ENCODE measurements at places on chromosomes 16 and 17.
A peak's percentile ranks its signal among the peaks of the same experiment; 100 is the strongest.

- no peak for DNase-seq
Observed at GRCh38 chr16:77373726-77374125, 61.1 kb downstream of the ADAMTS18 start.

GRCh38 chr17:78892520-78892919, 10.5 kb downstream of the CEP295NL start:
- no peak for DNase-seq

GRCh38 chr17:70254735-70255460, 85.6 kb downstream of the KCNJ2 start:
- DNase-seq: no peak

- no peak for DNase-seq
Observed at GRCh38 chr16:71467810-71468209, 5.8 kb upstream of the ZNF23 start.

DNA sequence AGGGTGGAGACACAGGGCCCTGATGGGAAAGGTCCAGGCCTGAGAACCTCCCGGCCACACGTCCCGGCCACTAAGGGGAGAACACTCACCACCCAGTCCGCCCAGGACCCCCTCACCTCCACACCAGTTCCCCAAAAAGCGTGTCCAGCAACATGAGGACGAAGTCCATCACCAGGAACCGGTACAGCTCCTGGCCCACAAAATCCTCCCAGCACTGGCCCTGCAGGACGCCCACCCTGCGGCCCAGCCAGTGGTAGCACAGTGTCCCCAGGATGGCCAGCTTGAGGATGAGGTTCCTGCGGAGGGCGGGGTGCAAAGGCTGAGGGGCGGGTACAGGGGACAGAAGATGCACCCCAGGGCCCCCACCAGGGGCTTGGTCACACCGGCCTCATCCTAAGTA, 8.0 kb downstream of the TMC6 start:
- DNase-seq: no peak

- peak; percentile 45 for DNase-seq
Observed at GRCh38 chr16:4500272-4500671, 24.1 kb downstream of the HMOX2 start.

GRCh38 chr17:72661116-72661944, 431.2 kb downstream of the SLC39A11 start:
- DNase-seq: no peak

DNA sequence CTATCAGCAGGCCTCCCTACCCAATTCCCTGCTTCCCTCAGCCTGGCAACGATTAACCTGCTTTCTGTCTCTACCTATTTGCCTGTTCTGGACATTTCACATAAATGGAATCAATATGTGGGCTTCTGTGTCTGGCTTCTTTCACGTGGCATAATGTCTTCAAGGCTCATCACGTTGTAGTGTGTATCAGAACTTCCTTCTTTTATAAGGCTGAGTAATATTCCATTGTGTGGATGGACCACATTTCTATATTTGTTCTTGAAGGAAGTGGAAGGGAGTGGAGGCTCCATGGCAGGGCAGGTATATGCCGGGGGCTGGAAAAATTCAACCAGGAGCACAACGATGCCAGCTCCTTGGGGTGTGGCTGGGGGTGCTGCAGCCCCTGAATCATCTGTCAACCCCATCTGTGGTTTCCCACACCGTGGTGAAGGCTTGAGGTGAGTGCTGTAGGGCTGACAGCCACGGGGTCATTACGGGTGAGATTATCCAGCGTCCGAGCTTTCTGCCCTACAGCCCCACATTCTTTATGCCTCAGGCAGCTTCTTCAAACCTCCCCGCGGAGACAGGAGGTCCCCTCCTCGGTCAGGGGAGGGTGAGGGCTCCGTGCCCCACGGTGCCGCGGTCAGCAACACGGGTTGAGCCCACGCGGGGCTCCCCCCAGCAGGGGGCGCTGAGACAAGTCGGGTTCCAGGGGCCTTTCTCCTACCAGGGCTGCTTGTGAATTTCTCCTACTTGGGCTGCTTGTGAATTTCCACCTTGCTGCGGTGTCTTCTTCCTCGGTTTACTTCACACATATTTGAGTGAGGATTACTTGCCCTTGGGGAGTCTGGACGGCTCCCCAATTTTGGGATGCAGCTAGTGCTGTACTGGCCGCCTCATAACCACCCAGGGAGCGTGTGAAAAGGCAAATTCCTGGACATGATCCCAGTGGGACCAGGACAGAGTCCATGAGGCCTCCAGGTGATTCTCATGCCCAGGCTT, 18.3 kb upstream of the WFIKKN2 start:
- no peak for DNase-seq

GRCh38 chr17:49557312-49558024, 18.2 kb upstream of the NXPH3 start:
- no peak for DNase-seq

GRCh38 chr17:13157656-13158055, 139.8 kb upstream of the ELAC2 start:
- DNase-seq: peak; percentile 39

- DNase-seq: no peak
Observed at GRCh38 chr16:54284931-54285413, 1.6 kb downstream of the IRX3 start.

DNA sequence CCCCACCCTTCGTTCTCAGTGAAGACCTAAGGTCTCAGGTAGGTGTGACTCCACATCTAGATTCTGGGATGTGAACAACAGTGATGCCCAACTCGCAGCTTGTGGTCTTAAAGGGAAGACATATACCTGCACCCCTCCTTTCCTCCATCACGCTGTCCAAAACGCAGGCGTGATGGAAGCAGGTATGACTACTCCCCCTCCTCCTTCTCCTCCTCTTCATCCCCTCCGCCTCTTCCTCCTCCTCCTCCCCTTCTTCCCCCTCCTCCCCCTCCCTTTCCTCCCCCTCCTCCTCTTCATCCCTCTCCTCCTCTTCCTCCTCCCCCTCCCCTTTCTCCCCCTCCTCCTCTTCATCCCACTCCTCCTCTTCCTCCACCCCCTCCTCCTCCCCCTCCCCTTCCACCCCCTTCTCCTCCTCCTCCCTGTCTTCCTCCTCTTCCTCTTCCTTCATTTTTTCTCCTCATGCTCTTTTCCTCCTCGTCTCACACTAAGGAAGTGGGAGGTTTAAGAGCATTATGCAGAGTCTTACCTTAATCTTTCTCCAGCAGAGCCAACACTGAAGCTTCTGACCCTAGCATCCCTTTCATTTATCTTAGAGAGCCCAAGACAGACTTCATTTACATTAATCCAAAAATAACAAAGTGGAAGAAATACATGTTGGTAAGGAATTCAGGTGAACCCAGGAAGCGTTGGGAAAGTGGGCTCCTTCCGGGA, 352.5 kb downstream of the FOXL1 start:
- no peak for DNase-seq

GRCh38 chr16:17258848-17259713, 211.7 kb downstream of the XYLT1 start:
- no peak for DNase-seq

DNA sequence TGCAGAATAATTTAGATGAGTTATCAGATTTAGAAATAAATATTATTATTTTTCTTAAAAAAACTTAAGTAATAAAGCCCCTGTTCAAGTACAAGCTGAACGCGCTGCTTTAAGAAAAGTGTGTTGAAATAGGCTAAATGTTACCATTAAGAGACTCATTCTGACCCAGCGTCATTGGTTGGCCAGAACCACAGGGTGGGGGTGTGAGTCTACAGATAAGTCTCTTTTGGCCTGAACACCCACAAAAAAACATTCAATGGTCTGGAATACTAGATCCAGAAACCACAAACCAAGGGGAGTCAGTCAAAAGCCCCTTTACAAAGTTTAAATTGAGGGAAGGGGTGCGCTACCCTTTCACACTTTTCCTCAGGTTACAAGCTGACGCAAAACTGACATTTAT, 776.1 kb downstream of the KCNJ2 start:
- DNase-seq: no peak

DNA sequence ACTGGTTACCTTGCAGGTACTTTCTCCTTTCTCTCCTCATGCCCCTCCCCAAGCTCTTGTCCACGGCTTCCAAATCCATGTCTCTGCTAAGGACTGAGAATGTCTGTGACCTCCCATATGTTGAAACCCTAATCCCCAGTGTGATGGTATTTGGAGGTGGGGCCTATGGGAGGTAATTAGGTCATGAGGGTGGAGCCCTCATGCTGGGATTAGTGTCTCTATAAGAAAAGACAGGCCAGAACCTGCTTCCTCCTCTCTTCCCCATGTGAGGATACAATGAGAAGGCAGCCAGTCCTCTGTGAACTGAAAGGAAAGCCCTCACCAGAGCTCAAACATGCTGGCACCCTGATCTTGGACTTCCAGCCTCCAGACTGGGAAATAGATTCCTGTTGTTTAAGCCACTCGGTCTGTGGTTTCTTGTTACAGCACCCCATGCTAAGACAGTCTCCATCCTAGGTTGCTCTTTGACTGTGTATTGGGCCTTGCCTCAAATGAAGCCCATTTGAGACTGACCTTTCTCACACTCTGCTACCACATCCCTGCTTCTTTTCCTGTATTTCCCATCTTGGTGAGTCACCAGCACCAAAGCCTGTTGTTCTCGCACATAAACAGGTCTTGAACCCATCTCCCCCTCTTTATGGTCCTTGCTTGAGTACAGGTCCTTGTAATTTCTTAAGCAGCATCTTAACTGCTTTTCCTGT, 135.0 kb downstream of the CDK5R1 start:
- DNase-seq: no peak

- DNase-seq: no peak
Observed at GRCh38 chr17:46842835-46843234, 8.5 kb upstream of the WNT9B start.

GRCh38 chr17:12928736-12929135, 89.1 kb downstream of the ELAC2 start:
- DNase-seq: no peak

GRCh38 chr16:72216767-72217166, 44.8 kb upstream of the PMFBP1 start:
- DNase-seq: no peak

DNA sequence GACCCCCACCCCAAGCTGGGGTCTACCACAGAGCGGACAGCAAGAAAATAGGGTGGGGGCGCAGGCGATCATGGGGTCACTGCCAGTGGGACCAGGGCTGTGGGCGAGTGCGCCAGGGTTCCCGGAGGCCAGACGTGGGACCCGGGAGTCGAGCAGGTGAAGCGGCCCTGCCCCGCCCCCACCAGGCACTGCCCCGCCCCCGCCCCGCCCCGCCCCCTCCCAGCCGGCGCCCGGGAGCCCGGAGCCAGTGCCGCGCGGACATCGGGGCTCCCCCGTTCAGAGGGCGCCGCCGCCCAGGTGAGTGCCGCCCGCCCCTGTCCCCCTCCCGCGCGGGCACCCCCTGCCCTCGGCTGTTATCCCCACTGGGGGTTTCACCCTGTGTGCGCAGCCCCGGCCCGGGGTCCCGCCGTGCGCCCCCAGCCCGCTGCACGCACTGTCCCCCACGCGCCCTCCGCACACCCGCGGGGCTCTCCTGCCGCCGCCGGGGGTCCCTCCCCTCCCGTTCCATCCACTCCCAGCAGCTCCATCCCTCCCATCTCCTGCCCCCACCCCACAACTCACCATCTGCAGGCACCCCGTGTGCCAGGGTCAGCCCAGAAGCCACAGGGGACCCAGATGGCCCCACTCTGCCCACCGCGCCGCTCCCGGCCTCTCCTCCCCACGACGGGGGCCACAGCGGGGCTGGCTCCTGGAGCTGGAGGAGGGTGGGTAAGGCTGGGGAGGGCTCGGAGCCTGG, at the start of gene SSTR5:
SSTR5 (plus strand) TSS at position 222 of the 736 bp plus-strand sequence. CDS start 6,122 bp downstream, outside the sequence.
- DNase-seq: no peak

DNA sequence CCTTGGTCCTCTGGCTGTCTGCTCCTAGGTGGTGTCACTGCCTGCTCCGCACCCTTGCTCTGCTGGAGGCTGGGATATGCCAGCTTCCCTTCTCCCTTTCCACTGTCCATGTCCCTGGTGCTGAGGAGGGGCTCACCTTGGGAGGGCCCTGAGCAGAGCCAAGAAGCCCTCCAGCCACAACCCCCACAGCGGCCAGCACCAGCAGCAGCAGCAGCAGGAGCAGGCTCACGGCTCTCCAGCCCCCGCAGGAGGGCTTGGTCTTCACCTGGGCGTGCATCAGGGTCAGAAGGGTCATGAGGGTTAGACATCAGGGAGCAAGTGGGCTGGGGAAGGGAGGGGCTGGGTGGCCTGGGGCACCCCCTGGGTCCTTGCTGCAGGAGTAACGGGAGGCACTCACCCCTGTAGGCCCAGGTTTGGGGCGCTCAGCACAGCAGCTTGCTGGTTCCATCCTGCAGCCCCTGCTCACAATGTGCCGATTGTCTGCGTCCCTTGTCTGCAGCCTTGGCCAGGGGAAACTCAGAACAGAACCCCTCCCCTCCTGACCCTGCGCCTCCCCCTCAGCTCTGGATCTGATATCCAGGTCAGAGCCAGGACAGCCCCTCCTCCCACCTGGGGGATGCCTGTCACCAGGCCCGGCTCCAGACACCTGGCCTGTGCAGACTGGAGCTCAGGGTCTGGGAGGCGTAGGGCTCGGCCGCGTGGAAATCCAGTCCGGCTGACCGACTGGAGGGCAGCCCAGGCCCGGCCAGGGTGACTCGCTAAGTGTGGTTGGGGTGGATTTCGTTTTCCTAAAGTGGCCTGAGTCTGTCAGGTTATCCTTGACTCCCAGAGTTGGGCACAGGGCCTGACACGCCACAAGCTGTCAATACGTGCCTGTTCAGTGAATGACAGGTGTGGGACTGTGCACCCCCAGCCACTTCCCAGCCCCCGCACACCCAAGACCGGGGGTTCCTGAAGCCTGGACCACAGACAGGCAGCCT, at the start of gene BRICD5:
BRICD5 (minus strand) TSS at position 478 of the 980 bp plus-strand sequence; CDS start at position 448, 30 bp downstream.
- no peak for DNase-seq

- DNase-seq: no peak
Observed at GRCh38 chr17:47895347-47895855, 635 bp upstream of the SP2 start.

DNA sequence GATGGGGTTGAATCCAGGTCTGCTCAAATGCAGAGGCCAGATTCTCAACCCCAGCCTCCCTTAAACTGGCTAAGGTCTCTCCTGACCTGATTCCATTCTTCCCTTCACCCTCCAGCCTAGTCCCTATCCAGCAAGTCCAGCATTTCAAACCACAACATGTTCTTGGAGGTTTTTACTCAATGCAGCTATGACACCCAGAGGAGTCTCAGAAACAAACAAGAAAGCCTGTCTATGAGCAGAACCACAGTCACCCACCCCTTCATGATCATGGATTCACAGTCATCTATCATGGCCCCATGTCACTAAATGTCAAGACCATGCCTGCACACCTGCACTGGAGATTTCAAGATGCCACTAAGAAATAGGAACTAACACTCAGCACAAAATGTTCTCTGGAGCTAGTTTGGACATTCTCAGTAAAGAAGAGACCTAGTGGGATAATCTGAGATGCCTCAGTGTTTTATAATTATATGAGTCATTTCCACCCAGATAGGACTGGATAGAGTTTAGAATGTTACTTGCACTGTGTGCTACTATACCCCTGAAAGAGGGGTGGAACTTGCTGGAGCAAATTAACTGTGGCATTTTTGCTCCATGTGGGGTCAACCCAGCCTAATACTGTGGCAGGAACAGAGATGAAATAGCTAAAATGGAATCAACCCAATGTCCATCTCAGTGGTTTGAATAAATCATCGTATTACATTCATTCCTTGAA, 9.5 kb upstream of the METTL22 start:
- no peak for DNase-seq

DNA sequence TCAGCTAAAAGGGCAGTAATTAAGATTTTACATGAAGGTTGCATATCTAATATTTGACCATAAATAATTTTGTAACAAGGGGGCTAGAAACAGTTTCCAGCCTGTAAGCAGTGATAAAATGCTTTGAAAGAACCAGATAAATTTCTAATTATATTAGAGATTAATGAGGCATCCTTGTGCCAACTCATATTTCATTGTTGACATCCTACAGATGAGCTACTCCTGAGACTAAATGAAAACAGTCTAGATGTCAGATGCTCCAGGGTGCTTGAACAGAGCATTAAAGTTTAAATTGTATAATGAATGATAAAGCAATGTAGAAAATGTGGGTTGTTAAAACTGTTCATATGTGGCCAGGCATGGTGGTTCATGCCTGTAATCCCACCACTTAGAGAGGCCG, 23.3 kb downstream of the IQCK start:
- no peak for DNase-seq

Measured in fibroblast of skin of left quadriceps (primary cell).